ENCODE measurements at places on chromosomes 2 and 18.
A peak's percentile ranks its signal among the peaks of the same experiment; 100 is the strongest.

DNA sequence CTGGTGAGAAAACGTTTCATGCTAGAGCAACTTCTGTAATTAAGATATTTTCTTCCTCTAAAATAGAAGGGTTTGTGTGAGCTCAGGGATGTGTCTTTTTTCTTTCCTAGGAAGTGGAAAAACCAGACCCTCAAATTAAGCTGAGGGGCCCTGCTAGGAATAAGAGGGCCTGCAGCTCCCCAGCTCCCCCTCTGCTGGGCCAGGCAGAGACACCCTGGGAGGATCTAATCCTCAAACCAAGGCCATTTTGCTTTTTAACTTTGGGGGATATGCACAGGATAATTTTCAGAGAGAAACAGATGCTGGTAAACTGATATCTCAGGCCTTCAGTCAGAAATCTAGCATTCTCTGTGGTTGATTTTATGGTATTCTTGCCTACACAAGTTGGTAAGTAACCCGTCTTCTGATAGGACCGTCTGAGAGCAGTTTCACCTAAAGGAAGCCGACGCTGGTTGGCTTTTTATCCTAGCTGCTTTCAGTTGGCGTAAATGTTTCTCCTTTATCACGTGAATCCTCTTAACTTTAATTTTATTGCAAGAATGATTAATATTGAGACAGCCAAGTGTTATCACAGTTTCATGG, 34.8 kb downstream of the SNTG2 start:
- DNase-seq: no peak

GRCh38 chr2:37244017-37244416, 12.6 kb downstream of the NDUFAF7 start:
- no peak for DNase-seq

DNA sequence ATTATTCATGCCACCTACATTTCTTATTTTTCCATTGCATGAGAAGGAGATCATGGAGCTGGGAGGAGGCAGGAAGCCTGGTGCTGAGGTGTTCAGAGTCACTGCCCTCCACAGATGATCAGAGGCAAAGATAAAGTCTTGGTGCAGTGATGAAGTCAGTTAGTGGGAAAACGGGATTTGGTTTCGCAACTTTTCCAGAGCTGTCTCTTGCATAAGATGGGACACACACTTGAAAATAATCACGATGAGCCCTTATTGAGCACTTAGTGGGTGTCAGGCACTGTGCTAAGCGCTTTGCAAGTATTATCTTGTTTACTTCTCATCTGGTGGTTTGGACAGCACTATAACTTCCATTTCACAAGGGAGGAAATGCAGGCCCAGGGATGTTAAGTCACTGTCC, 222.1 kb upstream of the SMAD2 start:
- DNase-seq: no peak

DNA sequence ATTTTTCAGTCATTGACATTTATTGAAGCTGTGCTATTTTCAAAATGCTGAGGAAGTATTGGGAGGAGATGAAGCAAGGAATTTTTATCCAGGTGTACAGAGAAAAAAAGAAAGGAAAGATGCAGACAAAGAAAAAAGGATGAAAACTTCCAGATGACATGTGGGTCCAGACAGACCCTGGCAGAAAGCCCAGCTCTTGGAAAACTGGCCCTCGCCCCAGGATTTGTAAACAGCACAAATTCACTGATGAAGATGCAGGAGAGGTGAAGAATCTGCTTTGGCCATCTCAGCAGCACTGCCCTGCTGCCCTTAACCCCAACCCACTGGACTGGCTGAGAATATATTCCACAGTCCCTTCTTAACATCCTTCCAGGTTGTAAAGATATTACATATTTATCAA, 12.5 kb downstream of the TACR1 start:
- DNase-seq: no peak

- no peak for DNase-seq
Measured at GRCh38 chr2:223262946-223263345, 211.0 kb downstream of the KCNE4 start.

DNA sequence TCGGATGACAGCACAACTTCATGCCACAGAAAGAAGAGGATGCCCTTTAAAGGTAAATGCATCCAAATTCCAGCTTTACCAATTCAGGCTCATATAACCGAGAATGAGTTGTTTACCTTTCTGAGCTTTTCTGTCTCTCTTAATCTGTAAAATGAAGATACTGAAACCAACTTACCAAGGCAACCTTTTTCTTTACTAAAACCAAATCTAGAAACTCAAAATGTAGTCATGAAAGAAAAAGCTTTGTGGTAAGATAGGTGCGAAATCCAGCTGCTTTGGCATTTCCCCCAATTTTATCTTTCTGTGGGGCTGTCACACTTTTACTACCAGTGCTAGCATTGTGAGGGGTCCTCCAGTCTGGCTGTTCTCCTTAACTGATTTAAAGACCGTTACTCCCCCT, 240.4 kb downstream of the IKZF2 start:
- no peak for DNase-seq

GRCh38 chr2:48590017-48590416, 27.6 kb upstream of the GTF2A1L start:
- no peak for DNase-seq

DNA sequence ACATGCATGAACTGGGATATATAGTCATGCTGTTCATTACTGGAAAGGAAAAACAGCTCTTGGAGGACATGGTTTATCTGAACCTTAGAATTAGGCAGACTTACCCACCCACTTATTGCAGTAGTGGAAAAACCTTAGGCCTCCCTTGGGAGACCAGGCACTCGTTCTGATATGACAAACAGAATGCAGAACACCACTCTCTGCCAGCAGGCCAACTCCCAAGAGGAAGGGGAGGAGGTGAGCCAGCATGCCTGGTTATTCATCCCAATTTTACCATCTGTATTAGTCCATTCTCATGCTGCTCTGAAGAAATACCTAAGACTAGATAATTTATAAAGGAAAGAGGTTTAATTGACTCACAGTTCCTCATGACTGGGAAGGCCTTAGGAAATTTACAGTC, 17.5 kb downstream of the C18orf63 start:
- DNase-seq: no peak

DNA sequence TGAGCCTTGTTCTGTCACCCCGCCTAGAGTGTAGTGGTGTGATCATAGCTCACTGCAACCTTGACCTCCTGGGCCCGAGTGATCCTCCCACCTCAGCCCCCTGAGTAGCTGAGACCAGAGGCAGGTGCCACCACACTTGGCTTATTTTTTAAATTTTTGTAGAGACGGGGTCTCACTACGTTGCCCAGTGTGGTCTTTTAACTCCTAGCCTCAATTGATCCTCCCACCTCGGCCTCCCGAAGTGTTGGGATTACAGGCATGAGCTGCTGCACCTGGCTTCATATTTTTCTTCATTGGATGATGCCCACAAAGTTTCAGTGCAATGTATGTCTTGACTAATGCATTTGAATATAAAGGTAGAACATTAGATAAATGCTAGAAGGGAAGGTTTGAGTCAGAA, 120.8 kb downstream of the FMNL2 start:
- DNase-seq: no peak

DNA sequence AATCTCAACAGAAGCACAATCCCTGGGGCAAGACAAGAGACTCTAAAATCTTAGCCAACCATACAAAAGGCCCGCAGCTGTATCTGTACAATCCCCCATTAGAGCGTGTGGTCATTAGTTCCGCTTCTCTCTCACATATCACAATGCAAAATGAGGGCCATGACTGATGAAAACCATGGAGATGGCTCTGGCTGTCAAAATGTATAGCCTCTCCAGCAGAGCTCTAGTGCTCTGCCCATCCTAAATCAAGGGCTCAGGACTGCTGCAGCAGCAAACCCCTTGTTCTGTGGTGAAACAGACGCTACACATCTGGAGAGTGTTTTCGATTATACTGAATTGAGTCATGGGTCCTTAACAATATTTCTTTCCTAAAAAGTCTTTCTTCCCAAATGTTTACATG, 221.0 kb downstream of the PID1 start:
- no peak for DNase-seq

DNA sequence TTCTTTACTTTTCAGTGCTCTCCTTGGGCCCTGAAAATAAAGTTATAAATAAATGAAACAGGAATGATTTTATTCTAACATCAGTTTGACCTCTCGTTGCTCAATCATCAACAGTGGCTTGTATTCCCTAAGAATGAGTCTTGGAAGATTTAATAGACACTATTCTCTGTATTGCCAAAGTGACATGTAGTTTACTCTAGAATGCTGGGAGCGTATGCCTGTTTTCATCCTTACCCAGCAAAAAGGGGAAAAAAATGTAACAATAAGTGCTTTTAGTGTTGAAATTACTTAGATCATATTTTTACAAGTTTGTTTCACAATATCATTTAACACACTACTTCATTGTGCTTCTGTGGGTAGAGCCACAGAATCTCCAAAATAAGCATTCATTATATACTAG, 240.6 kb upstream of the CWC22 start:
- DNase-seq: no peak

GRCh38 chr2:41000374-41000773, 548.5 kb upstream of the SLC8A1 start:
- DNase-seq: no peak

DNA sequence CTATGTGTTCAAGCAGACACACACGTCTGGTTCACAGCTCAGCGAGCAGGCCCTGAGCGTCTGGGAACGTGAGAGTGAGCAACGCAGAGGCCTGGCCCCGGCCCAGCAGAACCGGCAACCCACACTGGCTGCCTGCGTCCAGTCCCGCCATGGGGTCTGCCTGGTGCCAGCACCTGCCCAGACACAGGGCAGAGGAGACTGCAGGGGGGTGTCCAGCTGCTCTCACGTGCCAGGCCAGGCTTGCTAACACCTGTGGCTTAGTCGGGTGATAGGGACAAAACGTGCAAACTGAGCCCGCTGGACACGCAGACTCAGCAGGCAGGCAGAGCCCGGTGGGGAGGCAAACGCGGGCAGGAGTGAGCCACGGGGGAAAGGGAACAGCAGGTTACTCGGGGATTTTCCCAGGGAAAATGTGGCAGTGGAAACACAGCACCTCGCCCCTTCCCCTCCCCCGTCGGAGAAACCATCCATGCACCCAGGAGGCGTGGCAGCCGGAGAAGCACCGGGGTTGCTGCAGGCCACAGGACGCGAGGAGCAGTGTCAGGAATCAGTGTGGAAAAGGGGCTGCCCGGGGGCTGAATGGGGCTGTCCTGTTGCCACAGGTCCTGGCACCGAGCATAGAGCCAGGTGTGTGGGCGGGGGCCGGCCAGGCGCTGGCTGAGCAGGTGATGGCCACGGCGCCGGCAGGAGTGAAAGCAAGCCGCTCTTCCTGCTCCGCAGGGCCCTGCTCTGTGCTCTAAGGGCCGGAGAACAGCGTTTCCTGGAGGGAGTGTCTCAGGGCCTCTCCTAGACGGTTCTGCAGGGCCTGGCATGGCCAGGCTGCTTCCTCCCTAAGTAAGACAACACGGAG, 154.7 kb downstream of the HDAC4 start:
- no peak for DNase-seq

DNA sequence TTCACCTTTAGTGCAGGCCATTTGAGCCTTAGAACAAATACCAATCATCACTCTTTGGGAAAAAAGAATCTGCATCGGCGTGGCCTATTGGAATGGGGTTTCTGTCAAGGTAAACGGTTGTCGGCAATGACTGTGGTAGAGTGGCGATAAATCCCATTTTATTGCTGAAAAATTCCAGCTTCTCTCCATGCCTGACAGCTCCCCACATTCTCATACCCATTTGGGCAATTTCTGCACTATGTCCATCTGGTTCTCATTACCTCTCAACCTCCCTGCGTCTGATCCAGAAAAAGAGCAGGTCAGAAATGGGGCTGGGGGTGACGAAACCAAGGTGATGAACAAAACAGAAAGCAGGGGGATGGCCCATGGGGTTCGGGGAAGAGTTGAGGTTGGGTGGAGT, 254.0 kb downstream of the MEIS1 start:
- no peak for DNase-seq

DNA sequence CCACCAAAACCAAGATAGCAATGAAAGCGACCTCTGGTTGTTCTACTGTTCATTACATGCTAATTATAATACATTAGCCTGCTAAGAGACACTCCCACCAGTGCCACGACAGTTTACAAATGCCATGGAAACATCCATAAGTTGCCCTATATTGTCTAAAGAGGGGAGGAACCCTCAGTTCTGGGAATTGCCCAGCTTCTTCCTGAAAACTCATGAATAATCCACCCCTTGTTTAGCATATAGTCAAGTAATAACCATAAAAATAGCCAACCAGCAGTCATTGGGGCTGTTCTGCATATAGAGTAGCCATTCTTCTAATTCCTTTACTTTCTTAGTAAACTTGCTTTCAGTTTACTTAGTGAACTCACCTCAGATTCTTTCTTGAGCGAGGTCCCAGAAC, 189.8 kb upstream of the SOX11 start:
- DNase-seq: no peak

- DNase-seq: peak; percentile 88
Measured at GRCh38 chr2:60881047-60881932, at the start of gene REL. Gene REL, plus strand, starts transcription at chr2:60881574. Its CDS starts 267 bp downstream, at chr2:60881841.

DNA sequence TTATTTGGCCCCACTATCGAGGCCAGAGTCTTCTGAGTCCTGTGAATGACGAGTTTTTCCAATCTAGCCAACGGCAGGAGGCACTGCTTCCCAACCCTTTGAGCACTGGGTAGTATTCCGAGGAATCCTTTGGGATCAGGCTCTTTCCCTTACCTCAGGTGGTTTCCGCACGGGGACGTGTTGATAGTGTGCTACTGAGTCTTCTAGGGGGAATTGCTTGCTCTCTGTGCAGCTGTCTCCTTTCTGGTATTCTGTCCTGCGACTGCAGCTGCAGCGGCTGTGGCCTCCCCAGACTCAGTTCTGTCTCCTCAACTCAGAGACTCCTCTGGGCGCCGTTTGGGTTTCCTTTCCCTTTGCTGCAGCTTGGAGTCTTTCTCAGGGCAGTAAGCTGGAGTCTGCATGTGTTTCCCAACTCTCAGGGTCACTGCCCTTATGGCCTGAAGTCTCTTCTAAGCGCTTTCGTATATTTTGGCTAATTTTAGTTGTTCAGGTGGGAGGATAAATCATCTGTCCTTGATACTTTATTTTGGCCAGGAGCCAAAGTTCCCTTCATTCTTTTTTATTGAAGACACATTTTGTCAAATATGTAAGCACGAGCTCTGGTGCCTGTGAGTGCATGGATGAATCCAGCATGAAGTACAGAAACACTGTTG, 118.4 kb downstream of the MAP4K4 start:
- DNase-seq: no peak

DNA sequence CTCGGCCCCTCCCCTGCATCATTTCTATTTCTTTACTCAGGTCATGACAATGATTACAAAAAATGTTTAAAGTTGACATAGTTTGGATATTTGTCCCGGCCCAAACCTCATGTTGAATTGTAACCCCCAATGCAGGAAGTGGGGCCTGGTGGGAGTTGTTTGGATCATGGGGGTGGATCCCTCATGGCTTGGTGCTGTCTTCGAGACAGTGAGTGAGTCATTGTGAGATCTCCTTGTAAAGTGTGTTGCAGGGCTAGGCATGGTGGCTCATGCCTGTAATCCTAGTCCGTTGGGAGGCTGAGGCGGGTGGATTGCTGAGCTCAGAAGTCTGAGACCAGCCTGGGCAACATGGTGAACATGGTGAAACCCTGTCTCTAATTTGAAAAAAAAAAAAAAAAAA, 9.2 kb upstream of the MAP4K4 start:
- DNase-seq: no peak

DNA sequence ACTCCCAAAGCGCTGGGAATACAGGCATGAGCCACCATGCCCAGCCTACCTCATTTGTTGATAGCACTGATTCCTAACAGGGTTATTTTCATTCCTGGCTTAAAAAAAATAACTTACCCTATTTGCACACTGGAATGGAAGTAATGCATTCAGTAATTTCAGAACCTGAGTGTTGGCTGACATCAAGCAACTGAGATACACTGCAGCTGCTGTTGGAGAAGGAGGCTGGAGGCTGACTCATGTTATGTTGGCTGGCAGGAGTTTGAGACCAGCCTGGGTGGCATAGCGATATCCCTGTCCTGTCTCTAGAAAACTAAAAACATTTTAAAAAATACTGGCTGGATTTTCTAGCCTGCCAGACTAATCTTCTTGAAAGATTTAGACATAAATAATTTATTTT, 385.1 kb upstream of the MEX3C start:
- no peak for DNase-seq

All from activated CD8-positive, alpha-beta memory T cell treated with anti-CD3 and anti-CD28 coated beads for 1 hour (primary cell).